ENCODE measurements at places on chromosomes 1 and 21. TPM values are rescaled to one million over a fixed set of nuclear protein-coding genes. Genes with fewer than 3 reads are reported as not detected.

C1orf174 gene
- polyA plus RNA-seq: 28.1 TPM

DNA sequence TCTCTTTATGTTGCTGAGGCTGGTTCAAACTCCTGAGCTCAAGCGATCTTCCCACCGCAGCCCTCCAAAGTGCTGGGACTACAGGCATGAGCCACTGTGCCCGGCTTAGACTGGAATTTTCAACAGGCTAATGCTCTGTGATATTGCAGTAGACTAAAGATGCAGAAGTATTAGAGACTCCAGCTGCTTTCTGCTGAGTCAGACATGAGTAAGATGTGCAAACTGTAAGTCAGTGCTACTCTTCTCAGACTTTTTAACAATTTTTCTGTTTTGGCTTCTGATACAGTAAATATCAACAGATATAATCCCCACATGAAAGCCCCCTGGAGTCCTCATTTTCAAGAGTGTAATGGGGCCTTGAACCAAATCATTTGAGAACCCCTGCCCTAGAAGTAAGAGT is 29.3 kb upstream of the NLRP3 start:
- no peak for DNase-seq

DNA sequence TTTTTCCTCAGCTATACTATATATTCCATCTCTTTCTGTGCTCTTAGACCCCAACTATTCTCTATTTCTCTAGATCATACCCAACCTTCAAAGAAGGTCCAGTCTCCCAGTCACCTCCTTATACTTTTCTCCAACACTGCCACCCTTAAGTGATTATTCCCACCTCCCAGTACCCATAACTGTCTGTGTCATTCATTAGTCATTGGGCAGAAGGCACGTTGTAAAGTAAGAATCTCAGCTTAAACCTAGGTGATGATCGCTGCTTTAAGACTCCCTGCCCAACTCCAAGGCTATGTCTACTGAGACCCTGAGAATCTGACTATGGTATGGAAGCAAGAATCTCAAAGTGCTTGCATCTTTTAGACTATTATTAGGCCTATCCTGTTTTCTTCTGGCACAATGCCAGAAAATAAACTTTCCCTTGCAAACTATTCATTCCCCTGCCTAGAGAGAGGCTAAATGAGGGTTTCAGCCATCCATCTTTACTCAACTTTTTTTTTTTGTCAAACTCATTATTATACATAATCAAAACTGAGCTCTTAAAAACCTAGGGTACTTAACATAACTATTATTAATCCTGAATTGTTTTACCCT is 174.3 kb upstream of the DPT start:
- no peak for DNase-seq

GRCh38 chr1:157944663-157945280 is 48.7 kb upstream of the KIRREL1 start:
- no peak for DNase-seq
